ENCODE measurements at places on chromosomes 3 and 15.

DNA sequence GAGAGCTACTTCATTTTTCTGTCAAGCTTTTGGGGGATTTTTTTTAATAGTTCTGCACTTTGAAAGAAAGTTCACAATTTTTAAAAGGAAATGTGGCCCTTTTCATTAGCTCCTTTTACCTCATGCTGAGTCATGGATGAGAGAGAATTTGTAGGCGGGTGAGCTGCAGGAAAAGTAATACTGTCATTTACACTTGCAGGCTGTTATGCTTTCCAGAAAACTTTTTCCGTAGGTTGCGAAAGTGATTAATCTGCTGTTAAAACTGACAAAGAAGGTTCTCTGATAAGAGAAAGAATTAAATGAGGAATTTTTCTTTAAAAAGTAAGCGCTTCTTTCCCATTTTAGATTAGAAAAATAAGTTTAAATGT lies 430.2 kb downstream of the LPP start:
- no peaks in the 10 kb centered on the region for H3K27me3 ChIP-seq
- no peak overlapping the region for H3K4me3 ChIP-seq
- no peaks in the 10 kb centered on the region for H3K36me3 ChIP-seq
- H3K4me1 ChIP-seq = no peaks in the 10 kb centered on the region
- H3K27ac ChIP-seq = no peak overlapping the region

DNA sequence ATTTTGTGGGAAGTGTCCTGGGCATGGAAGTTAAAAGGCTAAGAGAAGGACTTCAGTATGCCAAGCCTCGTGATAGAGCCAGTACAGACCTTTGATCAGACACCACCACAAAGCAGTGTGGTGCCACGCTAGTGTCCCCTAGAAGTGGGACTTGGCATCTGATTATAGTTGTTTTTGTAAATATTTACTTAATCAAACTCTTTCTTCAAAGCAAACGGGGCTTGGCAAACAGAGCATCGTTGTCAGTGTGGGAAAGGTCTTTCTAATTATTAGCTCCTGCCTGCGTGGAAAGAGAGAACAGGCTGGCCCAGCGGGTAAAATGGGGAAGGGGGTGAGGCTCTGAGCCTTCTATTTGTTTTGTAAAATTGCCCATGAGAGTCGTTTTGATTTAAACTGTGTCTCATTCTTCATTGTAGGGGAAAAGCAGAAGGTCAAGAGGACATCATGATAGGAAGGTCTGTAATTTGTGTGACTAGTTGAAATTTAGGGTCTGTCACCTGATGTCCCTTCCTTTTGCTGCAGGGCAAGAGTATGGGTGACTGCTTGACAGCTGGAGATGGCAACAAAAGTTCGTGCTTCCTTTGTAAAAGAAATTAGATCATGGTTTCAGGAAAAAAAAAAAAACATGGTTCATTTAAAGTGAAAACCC lies 105.0 kb downstream of the IQCH start:
- no peaks in the 10 kb centered on the region for H3K36me3 ChIP-seq
- no peak for DNase-seq
- no peaks in the 10 kb centered on the region for H3K27me3 ChIP-seq
- H3K4me1 ChIP-seq = no peaks in the 10 kb centered on the region
- H3K27ac ChIP-seq = no peak overlapping the region

DNA sequence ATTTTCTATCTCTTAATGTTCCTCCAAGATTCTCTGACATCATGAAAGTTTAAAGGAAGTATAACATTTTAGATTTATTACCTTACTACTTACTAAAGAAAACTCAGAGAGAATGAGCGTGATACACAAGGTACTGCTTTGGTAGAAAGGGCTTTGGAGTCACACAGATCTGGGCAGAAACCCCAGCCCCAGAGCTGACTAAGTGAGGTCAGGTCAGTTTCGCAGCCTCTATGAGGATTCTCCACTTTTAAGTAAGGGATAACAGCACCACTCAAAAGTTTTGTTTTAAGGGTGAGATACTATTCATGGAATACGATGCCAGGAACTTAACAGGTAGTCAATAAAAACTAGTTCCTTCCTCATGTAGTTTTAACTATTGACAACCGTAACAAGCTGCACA lies 76.1 kb downstream of the CLDN11 start:
- H3K36me3 ChIP-seq = no peaks in the 10 kb centered on the region
- no peaks in the 10 kb centered on the region for H3K27me3 ChIP-seq
- no peak overlapping the region for H3K27ac ChIP-seq
- H3K4me1 ChIP-seq = no peaks in the 10 kb centered on the region
- H3K4me3 ChIP-seq = no peak overlapping the region

DNA sequence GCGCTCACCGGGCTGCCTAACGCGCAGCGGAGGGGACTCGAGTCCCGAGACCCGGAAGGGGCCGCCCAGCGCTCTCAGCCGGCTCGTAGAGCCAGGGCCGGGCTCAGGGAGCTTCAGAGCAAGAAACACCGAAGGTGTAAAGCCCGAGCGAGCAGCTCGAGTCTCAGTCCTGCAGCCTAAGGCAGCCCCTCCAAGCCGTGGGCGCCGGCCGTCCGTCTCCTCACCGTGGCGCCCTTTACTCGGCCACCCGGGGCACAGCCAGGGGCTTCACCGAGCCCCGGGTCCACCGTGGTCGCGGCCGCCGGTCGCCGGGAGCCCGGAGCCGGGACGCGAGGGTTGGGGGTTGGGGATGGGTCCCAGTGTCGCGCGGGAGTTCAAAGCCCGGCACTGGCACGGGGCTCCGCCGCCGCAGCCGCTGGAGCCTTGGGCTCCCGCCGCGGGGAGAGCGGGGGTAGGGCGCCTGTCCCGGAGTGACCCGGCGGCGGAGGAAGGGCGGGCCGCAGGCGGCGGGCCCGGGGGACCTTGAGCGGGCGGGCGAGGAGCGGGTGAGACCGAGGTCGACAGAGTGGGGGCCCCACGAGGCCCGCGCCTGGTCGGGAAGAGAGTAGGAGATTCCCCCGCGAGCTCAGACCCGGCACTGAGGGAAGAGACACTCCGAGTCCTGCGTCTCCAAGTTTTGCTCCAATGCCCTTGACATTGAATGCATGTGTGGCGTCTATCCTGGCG lies 26.9 kb upstream of the THRB start:
- peak overlapping the region; percentile 62 for H3K4me3 ChIP-seq
- H3K27me3 ChIP-seq = no peaks in the 10 kb centered on the region
- peak overlapping the region; percentile 92 for H3K27ac ChIP-seq
- H3K36me3 ChIP-seq = no peaks in the 10 kb centered on the region

DNA sequence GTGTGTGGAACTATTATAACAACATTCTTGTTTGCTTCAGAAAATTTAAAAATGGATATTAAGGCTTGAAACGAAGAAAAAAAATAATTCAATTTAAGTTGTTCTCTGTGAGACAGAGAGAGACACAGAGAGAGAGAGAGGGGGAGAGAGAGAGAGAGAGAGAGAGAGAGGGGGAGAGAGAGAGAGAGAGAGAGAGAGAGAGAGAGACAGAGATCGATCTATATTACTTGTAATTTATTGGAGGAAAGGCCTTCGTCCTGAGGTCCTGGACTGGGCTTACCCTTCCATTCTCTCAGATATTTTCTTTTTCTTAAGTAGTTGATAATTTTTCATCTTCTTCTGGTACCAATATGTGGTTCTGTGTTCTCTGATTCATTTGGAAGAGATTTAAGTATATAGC lies 25.9 kb downstream of the MFSD1 start:
- H3K36me3 ChIP-seq = peaks cover 31% of the 10 kb centered on the region
- no peak overlapping the region for H3K27ac ChIP-seq
- DNase-seq = no peak
- no peak overlapping the region for H3K4me3 ChIP-seq
- H3K27me3 ChIP-seq = no peaks in the 10 kb centered on the region

DNA sequence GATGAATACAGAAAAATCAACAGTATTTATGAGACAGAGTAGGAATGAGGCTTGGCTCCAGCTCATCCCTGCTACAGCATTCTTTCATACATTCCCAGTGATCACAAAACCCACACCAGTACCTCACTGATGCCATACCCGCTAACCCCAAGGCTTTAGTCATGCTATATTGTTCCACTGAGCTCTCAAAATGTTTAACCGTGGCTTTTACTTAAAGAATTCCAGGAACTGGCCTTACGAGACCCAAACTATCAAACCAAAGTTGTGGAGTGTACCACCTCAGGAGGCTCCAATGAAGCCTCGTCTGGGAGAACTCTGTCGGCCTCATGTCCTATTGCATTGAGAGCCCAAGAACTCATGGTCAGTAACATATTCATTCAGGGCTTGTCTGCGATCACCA lies 278.9 kb downstream of the ULK4 start:
- H3K4me1 ChIP-seq = peaks cover 27% of the 10 kb centered on the region
- H3K27ac ChIP-seq = no peak overlapping the region
- H3K36me3 ChIP-seq = no peaks in the 10 kb centered on the region
- no peaks in the 10 kb centered on the region for H3K27me3 ChIP-seq
- no peak for DNase-seq

DNA sequence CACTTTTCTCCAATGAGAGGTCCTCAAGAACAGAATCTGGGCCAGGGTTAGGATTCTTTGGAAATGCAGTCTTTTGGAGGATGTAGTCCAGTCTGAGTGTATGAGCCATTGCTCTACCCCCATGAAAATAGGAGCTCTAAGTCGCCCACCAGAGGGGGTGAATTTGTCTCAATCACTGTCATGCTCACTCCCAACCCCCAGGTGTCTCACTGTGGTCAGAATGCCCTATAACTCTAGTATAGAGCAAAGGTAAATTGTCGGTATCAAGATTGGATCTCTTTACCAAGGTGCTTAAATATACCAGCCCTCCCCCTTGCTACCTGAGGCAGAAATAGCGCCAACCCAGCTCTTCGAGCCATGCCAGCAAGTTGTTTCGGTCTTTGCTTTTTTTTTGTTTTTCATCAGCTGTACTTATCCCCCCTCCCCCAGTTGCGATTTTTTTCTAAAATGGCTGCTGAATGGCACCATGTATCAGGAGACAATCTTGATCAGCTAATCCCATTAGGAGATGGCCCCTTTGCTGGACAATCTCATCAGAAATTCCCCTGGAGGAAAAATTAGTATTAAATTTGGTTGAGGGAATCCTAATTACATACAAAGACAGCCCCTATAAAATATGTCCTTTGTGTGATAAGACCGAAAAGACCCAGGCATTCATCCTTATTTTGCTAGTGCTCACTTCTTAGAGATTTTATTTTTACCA lies 130.7 kb downstream of the EBLN2 start:
- no peaks in the 10 kb centered on the region for H3K36me3 ChIP-seq
- no peaks in the 10 kb centered on the region for H3K4me1 ChIP-seq
- H3K4me3 ChIP-seq = no peak overlapping the region

- no peak overlapping the region for H3K4me3 ChIP-seq
- H3K4me1 ChIP-seq = peaks cover 23% of the 10 kb centered on the region
- DNase-seq = no peak
- peak overlapping the region; percentile 53 for H3K27ac ChIP-seq
These were observed 89.9 kb downstream of the LRTM1 start for GRCh38 chr3:54837964-54838363.

DNA sequence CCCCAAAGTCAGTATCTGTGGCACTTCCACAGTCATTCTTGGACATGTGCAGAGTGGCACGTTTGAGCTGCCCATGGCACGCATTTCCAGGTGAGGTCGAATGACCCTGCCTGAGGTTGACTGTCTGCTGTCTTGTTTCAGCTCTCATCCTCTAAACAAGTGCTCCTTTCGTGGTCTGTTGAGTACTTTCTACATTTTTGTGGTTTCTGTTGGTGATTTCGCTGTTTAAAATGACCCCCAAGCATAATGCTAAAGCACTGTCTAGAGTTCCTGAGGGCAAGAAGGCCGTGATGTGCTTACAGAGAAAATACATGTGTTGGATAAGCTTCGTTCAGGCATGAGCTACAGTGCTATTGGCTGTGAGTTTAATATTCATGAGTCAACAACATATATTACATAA lies 40.0 kb upstream of the SAMMSON start:
- peaks cover 9% of the 10 kb centered on the region for H3K36me3 ChIP-seq
- no peak overlapping the region for H3K4me3 ChIP-seq

DNA sequence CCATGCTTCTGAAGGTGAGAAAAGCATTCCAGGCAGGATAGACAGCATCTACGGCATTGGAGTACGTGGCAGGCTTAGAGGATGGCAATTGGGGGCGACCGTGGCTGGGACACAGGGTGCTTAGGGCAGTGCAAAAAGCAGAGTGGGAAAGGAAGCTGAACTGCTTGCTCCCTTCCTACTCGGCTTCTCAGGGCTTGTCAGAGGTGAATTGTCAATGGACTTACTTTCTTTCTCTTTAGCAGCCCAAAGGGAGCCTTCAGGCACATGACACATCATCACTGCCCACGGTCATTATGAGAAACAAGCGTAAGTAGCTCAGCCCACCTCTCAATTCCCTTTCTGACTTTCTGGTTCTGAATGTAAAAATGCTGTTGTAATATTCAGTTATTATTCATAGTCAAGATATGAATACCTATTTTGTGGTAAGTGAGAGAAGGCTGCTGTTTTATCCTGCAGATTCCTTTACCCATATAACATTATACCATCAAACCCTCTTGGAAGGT lies 84.3 kb downstream of the KLHL25 start:
- H3K4me3 ChIP-seq = no peak overlapping the region
- no peaks in the 10 kb centered on the region for H3K27me3 ChIP-seq
- peaks cover 72% of the 10 kb centered on the region for H3K4me1 ChIP-seq
- H3K27ac ChIP-seq = peak overlapping the region; percentile 98

- no peaks in the 10 kb centered on the region for H3K36me3 ChIP-seq
- H3K27me3 ChIP-seq = no peaks in the 10 kb centered on the region
- H3K4me1 ChIP-seq = peaks cover 28% of the 10 kb centered on the region
- DNase-seq = peak; percentile 75
These were observed 15.4 kb upstream of the PIK3CB start for GRCh38 chr3:138850151-138850550.

- H3K27ac ChIP-seq = no peak overlapping the region
- H3K4me3 ChIP-seq = no peak overlapping the region
- H3K4me1 ChIP-seq = no peaks in the 10 kb centered on the region
- H3K36me3 ChIP-seq = no peaks in the 10 kb centered on the region
- H3K27me3 ChIP-seq = no peaks in the 10 kb centered on the region
- DNase-seq = no peak
These were observed 36.9 kb upstream of the ARPP21 start for GRCh38 chr3:35602395-35602936.

- no peak for DNase-seq
- H3K27ac ChIP-seq = peak overlapping the region; percentile 19
- H3K27me3 ChIP-seq = no peaks in the 10 kb centered on the region
- no peaks in the 10 kb centered on the region for H3K36me3 ChIP-seq
- H3K4me1 ChIP-seq = peaks cover 61% of the 10 kb centered on the region
These were observed 151.1 kb downstream of the PGPEP1L start for GRCh38 chr15:98856532-98856907.

DNA sequence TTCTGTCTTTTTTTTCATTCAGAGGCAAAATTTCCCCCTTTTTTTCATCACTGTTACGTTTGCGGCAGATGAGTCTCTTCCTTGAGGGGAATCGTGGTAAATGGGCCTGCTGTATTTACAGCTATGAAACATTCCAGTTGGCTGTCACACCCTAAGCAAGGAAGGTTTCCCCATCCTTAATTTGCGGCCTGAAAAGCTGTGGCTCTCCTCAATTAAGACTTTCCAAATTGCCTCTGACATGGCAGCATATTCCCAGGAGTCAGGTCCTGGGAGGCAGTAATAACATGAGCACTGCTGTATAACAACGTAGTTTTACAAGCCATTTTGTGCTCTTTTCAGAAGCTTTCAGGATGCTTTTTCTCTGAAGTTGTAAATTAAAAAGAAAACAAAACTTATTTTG lies 420.9 kb downstream of the LPP start:
- no peak overlapping the region for H3K27ac ChIP-seq
- H3K36me3 ChIP-seq = no peaks in the 10 kb centered on the region
- H3K4me3 ChIP-seq = no peak overlapping the region
- DNase-seq = no peak

GRCh38 chr3:22361521-22361920 lies 610.5 kb upstream of the ZNF385D start:
- no peak overlapping the region for H3K27ac ChIP-seq
- H3K4me3 ChIP-seq = no peak overlapping the region
- no peaks in the 10 kb centered on the region for H3K4me1 ChIP-seq
- H3K27me3 ChIP-seq = no peaks in the 10 kb centered on the region
